ENCODE measurements at places on chromosomes 2 and 18. TPM values are rescaled to one million over a fixed set of nuclear protein-coding genes. Genes with fewer than 3 reads are reported as not detected.
A peak's percentile ranks its signal among the peaks of the same experiment; 100 is the strongest.

Gene TYMS
- total RNA-seq, result 5.9 TPM

GRCh38 chr2:639703-640102, 37.5 kb downstream of the TMEM18 start:
- H3K4me1 ChIP-seq, result peaks cover 13% of the 10 kb centered on the region
- no peak overlapping the region for H3K4me3 ChIP-seq
- DNase-seq, result peak; percentile 54
- H3K36me3 ChIP-seq, result no peaks in the 10 kb centered on the region

DNA sequence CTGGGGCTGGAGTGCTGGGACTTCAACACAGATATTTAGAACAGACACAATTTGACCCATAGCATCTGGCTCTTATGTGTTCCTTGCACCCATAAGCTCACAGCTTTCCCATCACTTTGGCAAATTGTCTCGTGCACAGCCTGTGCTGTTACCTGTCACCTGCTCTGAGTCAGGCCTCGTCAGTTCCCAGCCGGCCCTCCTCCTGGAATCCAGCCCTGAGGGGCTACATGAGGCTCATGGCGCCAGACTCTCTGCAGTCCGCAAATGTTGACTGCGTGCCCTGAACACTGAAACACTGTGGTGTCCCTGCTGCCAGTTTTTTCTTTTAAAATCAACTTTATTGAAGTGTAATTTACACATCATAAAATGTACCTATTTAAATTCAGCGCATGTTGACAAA, 65.4 kb upstream of the BZW1 start:
- no peaks in the 10 kb centered on the region for H3K27me3 ChIP-seq
- H3K4me1 ChIP-seq, result peaks cover 32% of the 10 kb centered on the region
- H3K36me3 ChIP-seq, result no peaks in the 10 kb centered on the region

- no peak overlapping the region for H3K4me3 ChIP-seq
- DNase-seq, result no peak
- H3K27ac ChIP-seq, result no peak overlapping the region
- no peaks in the 10 kb centered on the region for H3K36me3 ChIP-seq
These were observed 25.6 kb upstream of the CERS6 start for GRCh38 chr2:168430431-168430830.

DNA sequence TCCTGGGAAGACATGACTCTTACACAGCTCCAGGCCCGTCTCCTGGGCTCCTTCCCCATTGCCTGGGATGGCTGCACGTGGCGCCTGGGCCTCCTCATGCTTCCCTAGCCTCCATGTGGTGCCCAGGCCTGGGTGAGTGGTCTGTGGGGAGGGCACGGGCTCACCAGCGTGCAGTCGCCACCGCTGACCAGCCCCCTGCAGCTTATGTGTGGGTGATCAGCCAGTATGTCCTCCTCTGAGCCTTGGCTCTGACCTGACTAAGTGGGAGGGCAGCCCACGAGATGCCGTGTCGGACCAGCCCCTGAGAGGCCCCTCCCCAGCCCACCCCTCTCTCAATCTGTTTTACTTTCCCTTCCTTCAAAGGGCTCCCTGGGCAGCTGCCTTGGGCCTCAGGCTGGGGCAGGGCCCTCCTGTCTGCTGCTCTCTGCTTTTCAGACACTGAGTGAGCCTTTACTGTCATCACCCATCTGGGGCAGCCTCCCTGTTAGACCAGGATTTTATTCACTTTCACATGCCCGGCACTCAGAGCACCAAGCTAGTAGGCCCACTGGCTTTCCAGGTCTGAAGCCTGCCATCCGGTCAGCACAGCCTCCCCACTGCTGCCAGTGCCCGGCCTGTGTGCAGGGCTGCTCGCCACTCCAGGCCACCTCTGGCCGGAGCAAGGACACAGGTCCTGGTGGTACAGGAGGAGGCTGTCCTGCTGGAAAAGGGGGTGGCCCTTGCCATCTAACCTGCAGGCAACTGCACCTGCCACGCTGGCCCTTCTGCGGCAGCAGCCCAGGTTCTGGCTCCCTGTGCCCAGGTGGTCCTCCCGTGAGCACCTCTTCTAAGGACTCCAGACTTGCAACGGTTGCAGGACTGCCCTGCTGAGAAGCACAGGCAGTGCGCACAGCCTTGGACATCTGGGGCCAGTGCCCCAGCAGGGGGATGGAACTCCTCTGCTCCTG, 84.9 kb upstream of the HPCAL1 start:
- no peak overlapping the region for H3K4me3 ChIP-seq
- no peaks in the 10 kb centered on the region for H3K36me3 ChIP-seq
- H3K4me1 ChIP-seq, result no peaks in the 10 kb centered on the region
- peaks cover 20% of the 10 kb centered on the region for H3K27me3 ChIP-seq
- H3K27ac ChIP-seq, result no peak overlapping the region

- no peaks in the 10 kb centered on the region for H3K27me3 ChIP-seq
- no peaks in the 10 kb centered on the region for H3K36me3 ChIP-seq
- no peak for DNase-seq
- no peak overlapping the region for H3K4me3 ChIP-seq
These were observed 29.8 kb downstream of the EPC2 start for GRCh38 chr2:148674063-148675020.

GRCh38 chr2:9708683-9709538, 78.1 kb upstream of the YWHAQ start:
- DNase-seq, result no peak
- no peak overlapping the region for H3K4me3 ChIP-seq
- H3K27me3 ChIP-seq, result no peaks in the 10 kb centered on the region
- H3K36me3 ChIP-seq, result no peaks in the 10 kb centered on the region
- H3K27ac ChIP-seq, result no peak overlapping the region

Measured in suprapubic skin (tissue), 4 donors.